ENCODE measurements at places on chromosomes 1 and 21.
A peak's percentile ranks its signal among the peaks of the same experiment; 100 is the strongest.

GRCh38 chr1:15417059-15417934 is 7.6 kb downstream of the EFHD2 start:
- H3K4me1 ChIP-seq = peaks cover 34% of the 10 kb centered on the region
- peak overlapping the region; percentile 92 for H3K27ac ChIP-seq
- no peaks in the 10 kb centered on the region for H3K27me3 ChIP-seq
- peak overlapping the region; percentile 42 for H3K4me3 ChIP-seq
- H3K36me3 ChIP-seq = peaks cover 5% of the 10 kb centered on the region
- DNase-seq = no peak

GRCh38 chr1:47708019-47708535 is 270.2 kb downstream of the FOXD2 start:
- H3K4me3 ChIP-seq = peak overlapping the region; percentile 21
- no peak for DNase-seq
- H3K27me3 ChIP-seq = peaks cover 19% of the 10 kb centered on the region
- peaks cover 2% of the 10 kb centered on the region for H3K4me1 ChIP-seq

DNA sequence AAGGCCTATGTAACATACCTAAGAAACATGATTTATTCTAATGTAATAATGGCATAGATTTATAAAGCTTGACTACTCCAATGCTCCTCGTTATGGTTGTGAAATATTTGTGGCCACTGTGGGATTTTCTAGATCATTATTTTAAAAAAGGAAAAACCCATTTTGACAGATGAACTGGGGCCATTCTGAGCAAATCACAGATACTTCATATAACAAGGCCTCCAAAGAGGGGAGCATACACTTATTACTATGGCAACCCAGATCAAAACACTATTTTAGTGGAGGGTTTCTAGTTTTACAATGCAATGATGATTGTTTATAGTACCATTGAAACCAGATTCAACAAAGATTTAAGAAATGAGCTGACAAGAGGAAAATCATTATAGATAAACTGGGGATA is 346.6 kb downstream of the ZNF326 start:
- no peaks in the 10 kb centered on the region for H3K4me1 ChIP-seq
- no peak for DNase-seq
- H3K4me3 ChIP-seq = no peak overlapping the region
- no peaks in the 10 kb centered on the region for H3K36me3 ChIP-seq

DNA sequence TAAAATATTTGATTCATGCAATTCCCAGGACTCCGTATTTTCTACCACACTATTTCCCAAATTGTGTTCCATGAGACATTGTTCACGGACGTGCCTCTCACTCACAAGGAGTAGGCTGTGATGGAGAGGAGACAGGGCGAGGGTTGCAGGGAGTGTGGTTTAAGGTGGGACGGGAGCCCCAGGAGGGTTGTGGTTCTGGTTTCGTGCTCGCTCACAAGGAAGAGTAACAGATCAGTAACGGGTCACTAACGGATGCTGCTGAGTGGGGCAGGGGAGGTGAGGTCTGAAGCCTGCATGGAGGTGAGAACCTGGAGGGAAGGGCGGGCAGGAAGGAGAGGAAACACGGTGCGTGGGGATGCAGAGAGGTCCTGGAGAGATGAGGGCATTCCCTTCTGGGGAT is 28.8 kb downstream of the TFF3 start:
- no peak overlapping the region for H3K27ac ChIP-seq
- peak overlapping the region; percentile 40 for H3K4me3 ChIP-seq
- no peaks in the 10 kb centered on the region for H3K27me3 ChIP-seq
- no peak for DNase-seq
- peaks cover 16% of the 10 kb centered on the region for H3K4me1 ChIP-seq

- H3K27ac ChIP-seq = no peak overlapping the region
These were observed 3.9 kb upstream of the ZSCAN20 start for GRCh38 chr1:33468531-33468930.

- peaks cover 2% of the 10 kb centered on the region for H3K27me3 ChIP-seq
- H3K27ac ChIP-seq = no peak overlapping the region
- no peaks in the 10 kb centered on the region for H3K36me3 ChIP-seq
- no peak overlapping the region for H3K4me3 ChIP-seq
- DNase-seq = no peak
- peaks cover 3% of the 10 kb centered on the region for H3K4me1 ChIP-seq
These were observed 20.2 kb upstream of the ERO1B start for GRCh38 chr1:236301958-236302335.

GRCh38 chr1:180275726-180276125 is 45.7 kb downstream of the LHX4 start:
- no peaks in the 10 kb centered on the region for H3K27me3 ChIP-seq
- H3K4me1 ChIP-seq = peaks cover 6% of the 10 kb centered on the region
- DNase-seq = no peak
- H3K4me3 ChIP-seq = no peak overlapping the region
- H3K36me3 ChIP-seq = peaks cover 11% of the 10 kb centered on the region

DNA sequence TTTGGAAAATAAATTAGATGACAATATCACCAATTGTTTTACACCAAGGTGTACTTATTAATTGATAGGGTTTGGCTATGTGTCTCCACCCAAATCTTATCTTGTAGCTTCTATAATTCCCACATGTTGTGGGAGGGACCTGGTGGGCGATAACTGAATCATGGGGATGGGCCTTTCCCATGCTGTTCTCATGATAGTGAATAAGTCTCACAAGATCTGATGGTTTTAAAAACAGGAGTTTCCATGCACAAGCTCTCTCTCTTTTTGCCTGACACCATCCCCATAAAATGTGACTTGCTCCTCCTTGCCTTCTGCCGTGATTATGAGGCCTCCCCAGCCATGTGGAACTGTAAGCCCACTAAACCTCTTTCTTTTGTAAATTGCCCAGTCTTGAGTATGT is 131.0 kb upstream of the LMO4 start:
- H3K4me1 ChIP-seq = peaks cover 5% of the 10 kb centered on the region
- H3K27me3 ChIP-seq = peaks cover 23% of the 10 kb centered on the region
- H3K27ac ChIP-seq = no peak overlapping the region
- H3K36me3 ChIP-seq = peaks cover 4% of the 10 kb centered on the region
- no peak overlapping the region for H3K4me3 ChIP-seq

DNA sequence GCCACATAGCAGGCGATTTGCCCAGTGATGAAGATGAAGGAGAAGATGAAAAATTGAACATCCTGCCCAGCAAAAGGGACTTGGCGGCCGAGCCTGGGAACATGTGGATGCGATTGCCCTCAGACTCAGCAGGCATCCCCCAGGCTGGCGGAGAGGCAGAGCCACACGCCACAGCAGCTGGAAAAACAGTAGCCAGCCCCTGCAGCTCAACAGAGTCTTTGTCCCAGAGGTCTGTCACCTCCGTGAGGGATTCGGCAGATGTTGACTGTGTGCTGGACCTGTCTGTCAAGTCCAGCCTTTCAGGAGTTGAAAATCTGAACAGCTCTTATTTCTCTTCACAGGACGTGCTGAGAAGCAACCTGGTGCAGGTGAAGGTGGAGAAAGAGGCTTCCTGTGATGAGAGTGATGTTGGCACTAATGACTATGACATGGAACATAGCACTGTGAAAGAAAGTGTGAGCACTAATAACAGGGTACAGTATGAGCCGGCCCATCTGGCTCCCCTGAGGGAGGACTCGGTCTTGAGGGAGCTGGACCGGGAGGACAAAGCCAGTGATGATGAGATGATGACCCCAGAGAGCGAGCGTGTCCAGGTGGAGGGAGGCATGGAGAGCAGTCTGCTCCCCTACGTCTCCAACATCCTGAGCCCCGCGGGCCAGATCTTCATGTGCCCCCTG is 3.3 kb downstream of the ZBTB18 start:
- H3K4me1 ChIP-seq = peaks cover 17% of the 10 kb centered on the region
- no peak overlapping the region for H3K27ac ChIP-seq
- no peak for DNase-seq
- peaks cover 6% of the 10 kb centered on the region for H3K36me3 ChIP-seq

GRCh38 chr1:51592711-51593110 is 24.2 kb upstream of the OSBPL9 start:
- no peak overlapping the region for H3K27ac ChIP-seq
- peaks cover 1% of the 10 kb centered on the region for H3K4me1 ChIP-seq
- DNase-seq = no peak
- no peaks in the 10 kb centered on the region for H3K36me3 ChIP-seq

DNA sequence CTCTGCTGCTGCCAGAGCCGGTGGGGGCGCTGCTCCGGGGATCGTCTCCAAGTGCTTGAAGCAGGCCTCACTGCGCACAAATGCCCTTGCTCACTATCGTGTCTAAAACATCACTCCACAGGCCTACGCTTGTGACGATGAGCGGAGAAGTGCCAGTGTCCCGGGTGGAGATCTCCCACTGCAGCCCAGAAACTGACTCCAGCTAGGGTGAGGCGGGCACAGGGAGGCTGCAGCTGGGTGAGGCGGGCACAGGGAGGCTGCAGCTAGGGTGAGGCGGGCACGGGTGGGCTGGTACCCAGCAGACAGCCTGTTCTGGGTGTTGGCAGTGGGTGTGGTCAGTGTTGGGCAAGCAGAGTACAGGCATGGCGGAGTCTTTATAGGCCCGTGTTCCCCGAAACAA is 22.7 kb upstream of the PDXK start:
- no peak overlapping the region for H3K27ac ChIP-seq
- peaks cover 11% of the 10 kb centered on the region for H3K36me3 ChIP-seq
- no peaks in the 10 kb centered on the region for H3K4me1 ChIP-seq
- DNase-seq = no peak
- H3K27me3 ChIP-seq = no peaks in the 10 kb centered on the region

- H3K27me3 ChIP-seq = peaks cover 14% of the 10 kb centered on the region
- H3K36me3 ChIP-seq = no peaks in the 10 kb centered on the region
These were observed 83.5 kb downstream of the SPATA46 start for GRCh38 chr1:162293073-162293692.

- H3K36me3 ChIP-seq = peaks cover 7% of the 10 kb centered on the region
- peak overlapping the region; percentile 80 for H3K4me3 ChIP-seq
- peaks cover 16% of the 10 kb centered on the region for H3K4me1 ChIP-seq
These were observed 816 bp downstream of the HYI start for GRCh38 chr1:43452789-43453441.

DNA sequence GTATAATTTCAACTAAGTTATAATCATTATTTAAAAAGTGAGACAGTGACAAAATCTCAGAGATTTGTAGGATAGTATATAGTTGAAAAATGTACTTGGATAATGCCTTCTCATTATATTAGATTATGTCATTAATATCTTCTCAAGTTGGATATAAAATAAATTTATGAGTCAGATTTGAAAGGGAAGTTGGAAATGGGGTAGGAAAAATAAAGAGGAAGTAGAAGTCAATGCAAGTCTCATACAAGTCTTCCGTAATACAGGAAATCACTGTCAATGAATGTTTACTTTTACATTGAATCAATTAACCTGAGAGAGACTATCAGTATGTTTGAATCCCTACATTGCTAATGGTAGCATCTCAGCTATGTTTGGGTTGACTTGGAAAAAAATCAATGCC is 16.2 kb upstream of the RNPC3 start:
- peaks cover 2% of the 10 kb centered on the region for H3K4me1 ChIP-seq
- peaks cover 12% of the 10 kb centered on the region for H3K36me3 ChIP-seq
- H3K27ac ChIP-seq = no peak overlapping the region

- H3K36me3 ChIP-seq = no peaks in the 10 kb centered on the region
- peak within 1 kb of the TSS; percentile 86 for H3K4me3 ChIP-seq
- H3K27me3 ChIP-seq = peaks cover 12% of the 10 kb centered on the region
- peak; percentile 66 for DNase-seq
- peak within 1 kb of the TSS; percentile 14 for H3K27ac ChIP-seq
- peaks cover 28% of the 10 kb centered on the region for H3K4me1 ChIP-seq
These were observed at the start of gene EFNA3 for GRCh38 chr1:155078469-155079209. TSS of gene EFNA3 (plus strand) at chr1:155078837. CDS start at chr1:155078942, 105 bp downstream.

- H3K27ac ChIP-seq = no peak overlapping the region
- H3K4me1 ChIP-seq = no peaks in the 10 kb centered on the region
- H3K27me3 ChIP-seq = no peaks in the 10 kb centered on the region
- H3K4me3 ChIP-seq = no peak overlapping the region
- no peak for DNase-seq
- H3K36me3 ChIP-seq = no peaks in the 10 kb centered on the region
These were observed 135.3 kb upstream of the PRMT6 start for GRCh38 chr1:106921186-106921585.

GRCh38 chr1:116164150-116164549 is 53.0 kb downstream of the MAB21L3 start:
- no peak for DNase-seq
- peaks cover 11% of the 10 kb centered on the region for H3K4me1 ChIP-seq
- no peak overlapping the region for H3K4me3 ChIP-seq
- H3K27ac ChIP-seq = no peak overlapping the region
- no peaks in the 10 kb centered on the region for H3K36me3 ChIP-seq

- H3K27me3 ChIP-seq = peaks cover 2% of the 10 kb centered on the region
- H3K4me3 ChIP-seq = no peak overlapping the region
- no peaks in the 10 kb centered on the region for H3K4me1 ChIP-seq
These were observed 16.1 kb downstream of the RGS4 start for GRCh38 chr1:163085041-163085903.

GRCh38 chr21:18269856-18270255 is 25.2 kb downstream of the CHODL start:
- no peaks in the 10 kb centered on the region for H3K27me3 ChIP-seq
- DNase-seq = no peak
- no peaks in the 10 kb centered on the region for H3K4me1 ChIP-seq
- no peaks in the 10 kb centered on the region for H3K36me3 ChIP-seq

- DNase-seq = no peak
- H3K27ac ChIP-seq = no peak overlapping the region
- H3K4me1 ChIP-seq = no peaks in the 10 kb centered on the region
- peaks cover 11% of the 10 kb centered on the region for H3K27me3 ChIP-seq
- no peaks in the 10 kb centered on the region for H3K36me3 ChIP-seq
- no peak overlapping the region for H3K4me3 ChIP-seq
These were observed 499.4 kb downstream of the NPHP4 start for GRCh38 chr1:5492846-5493245.

DNA sequence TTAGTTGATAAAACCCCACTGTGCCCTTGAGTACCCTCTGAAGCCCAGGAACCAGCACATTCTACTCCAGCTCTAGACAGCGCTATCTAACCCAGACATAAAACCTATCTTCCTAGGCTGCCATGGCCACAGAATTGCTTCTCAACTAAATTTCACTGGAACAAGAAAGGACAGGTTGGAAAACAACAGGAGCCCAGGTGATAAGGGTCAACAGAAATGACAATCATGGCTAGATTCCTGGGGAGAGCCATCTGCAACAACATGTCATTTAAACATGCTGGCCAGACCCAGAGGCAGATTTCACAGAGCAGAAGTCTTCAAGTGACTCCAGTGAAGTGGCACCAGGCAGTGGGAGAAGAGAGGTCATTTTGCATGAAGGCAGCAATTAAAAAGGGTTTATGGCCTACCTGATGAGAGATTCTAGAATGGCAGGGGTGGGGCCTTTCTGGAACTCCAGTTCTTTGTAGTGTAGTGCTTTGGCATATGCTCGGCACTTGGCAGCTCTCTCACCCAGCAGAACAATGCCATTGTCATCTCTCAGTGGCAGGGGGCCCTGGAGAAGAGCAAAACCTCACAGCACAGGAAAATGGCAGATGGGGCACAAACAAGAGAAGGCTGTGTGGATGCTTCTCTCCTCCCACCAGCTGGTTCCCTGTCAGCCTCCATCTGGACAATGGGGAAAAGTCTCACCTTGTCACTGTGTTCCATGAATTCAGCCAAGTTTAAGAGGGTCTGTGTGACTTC is 9.9 kb downstream of the ANGPTL7 start:
- H3K27me3 ChIP-seq = no peaks in the 10 kb centered on the region
- no peak overlapping the region for H3K4me3 ChIP-seq
- H3K36me3 ChIP-seq = peaks cover 42% of the 10 kb centered on the region

- no peak overlapping the region for H3K27ac ChIP-seq
- no peak for DNase-seq
- H3K36me3 ChIP-seq = peaks cover 11% of the 10 kb centered on the region
- no peaks in the 10 kb centered on the region for H3K27me3 ChIP-seq
- H3K4me3 ChIP-seq = no peak overlapping the region
These were observed 47.9 kb downstream of the DDAH1 start for GRCh38 chr1:85417017-85417416.

GRCh38 chr1:100482167-100482566 is 55.8 kb upstream of the GPR88 start:
- H3K36me3 ChIP-seq = peaks cover 25% of the 10 kb centered on the region
- no peak for DNase-seq
- no peaks in the 10 kb centered on the region for H3K4me1 ChIP-seq
- H3K27me3 ChIP-seq = no peaks in the 10 kb centered on the region
- no peak overlapping the region for H3K4me3 ChIP-seq

All from memory B cell (primary cell).